GM23338 (cell line): ENCODE measurements at places on chromosomes 13 and 19.

- no peak for DNase-seq
These were observed 19.7 kb downstream of the ELF1 start for GRCh38 chr13:40999416-40999815.

- peak; percentile 99 for DNase-seq
These were observed at the start of gene RYR1 for GRCh38 chr19:38433268-38433733. Gene RYR1, plus strand, starts transcription at chr19:38433691. Its CDS starts 139 bp downstream, at chr19:38433830.

GRCh38 chr19:51470966-51471365 lies 7.4 kb upstream of the CEACAM18 start:
- DNase-seq, result no peak

- peak; percentile 11 for DNase-seq
These were observed 205.0 kb downstream of the TSHZ3 start for GRCh38 chr19:31144075-31144870.

- DNase-seq, result no peak
These were observed 15.3 kb downstream of the COLGALT1 start for GRCh38 chr19:17570791-17571190.

DNA sequence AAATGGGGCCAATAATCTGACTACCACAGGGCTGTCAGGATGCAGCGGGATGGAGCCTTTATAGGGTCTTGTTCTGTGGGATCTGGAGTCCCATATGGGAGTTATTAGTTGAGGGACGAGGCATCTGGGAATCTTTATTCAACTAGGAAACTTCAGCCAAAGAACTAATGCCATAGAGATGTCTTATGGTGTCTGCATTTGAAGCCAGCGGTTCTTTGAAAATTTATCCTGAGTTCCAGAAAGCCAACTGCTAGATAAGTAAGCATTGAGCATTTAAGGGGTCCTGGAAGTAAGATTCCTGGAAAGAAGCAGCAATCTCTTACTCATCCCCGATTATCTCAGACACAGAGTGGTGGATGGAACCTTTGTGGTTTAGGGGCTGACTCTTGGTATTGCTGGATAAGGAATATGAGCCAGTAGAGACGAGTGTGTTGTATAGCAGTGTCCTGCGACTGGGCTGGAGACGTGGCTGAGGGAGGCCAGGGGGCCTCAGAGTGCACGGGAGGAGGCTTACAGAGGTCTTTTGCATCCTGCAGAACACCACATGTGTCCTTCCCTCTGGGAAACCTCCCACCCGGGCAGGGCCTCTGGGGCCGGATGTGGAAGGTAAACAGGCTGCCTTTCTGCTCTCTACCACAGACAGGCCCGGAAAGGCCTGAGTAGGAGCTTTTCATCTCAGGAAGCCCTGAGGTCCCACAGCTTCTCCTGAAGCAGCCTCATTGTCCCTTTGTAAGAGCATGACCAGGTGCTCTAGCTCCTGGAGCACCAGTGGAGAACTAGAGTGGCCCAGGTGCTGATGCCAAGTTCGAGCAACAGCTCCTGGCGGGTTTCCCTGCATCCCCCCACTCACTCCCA lies 28.8 kb downstream of the ACTN4 start:
- no peak for DNase-seq

- no peak for DNase-seq
These were observed 721.6 kb upstream of the ARGLU1 start for GRCh38 chr13:107289540-107289939.

- no peak for DNase-seq
These were observed at the start of gene TEX101 for GRCh38 chr19:43414554-43414953. Gene TEX101, plus strand, starts transcription at chr19:43414890. Its CDS starts 1,030 bp downstream, at chr19:43415920.

DNA sequence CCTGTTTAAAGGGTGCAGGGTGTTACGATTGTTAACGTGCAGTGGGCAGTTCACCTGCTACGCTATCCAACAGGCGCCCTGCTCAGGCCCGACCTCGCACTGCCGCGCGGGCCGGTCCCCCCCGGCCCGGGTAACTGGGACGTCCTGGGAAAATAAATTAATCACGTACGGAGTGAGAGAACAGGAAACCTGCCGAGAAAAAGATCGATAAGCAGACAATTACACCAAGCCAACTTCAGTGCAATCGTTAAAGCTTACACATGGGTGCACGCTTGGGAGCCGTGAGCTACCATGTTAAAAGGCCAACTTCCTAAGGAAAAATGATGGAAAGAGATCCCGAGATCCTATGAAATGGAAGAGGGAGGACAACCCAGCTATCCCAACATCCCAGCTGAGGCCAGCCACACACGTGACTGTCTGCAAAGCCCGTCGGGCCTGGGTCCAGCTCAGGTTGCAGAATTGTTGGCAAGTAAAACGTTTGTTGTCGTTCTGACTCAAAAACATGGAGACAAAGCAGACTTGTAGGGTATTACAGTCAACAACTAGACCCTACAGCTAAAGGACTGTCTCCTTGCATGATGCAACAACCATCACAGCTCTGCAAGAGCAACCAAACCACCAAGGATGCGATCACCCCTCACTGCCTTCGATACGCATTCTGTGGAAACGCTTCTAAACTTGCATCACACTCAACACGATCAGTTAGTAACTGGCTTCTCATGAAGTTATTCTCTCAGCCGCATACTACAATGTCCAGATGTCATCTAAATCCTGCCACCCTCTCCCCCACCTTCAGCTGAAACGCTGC lies 741 bp upstream of the TUBGCP3 start:
- DNase-seq, result no peak

GRCh38 chr13:45109102-45109720 lies 11.1 kb upstream of the GTF2F2 start:
- no peak for DNase-seq

GRCh38 chr19:29665826-29666577 lies 741 bp downstream of the PLEKHF1 start:
- peak; percentile 90 for DNase-seq

DNA sequence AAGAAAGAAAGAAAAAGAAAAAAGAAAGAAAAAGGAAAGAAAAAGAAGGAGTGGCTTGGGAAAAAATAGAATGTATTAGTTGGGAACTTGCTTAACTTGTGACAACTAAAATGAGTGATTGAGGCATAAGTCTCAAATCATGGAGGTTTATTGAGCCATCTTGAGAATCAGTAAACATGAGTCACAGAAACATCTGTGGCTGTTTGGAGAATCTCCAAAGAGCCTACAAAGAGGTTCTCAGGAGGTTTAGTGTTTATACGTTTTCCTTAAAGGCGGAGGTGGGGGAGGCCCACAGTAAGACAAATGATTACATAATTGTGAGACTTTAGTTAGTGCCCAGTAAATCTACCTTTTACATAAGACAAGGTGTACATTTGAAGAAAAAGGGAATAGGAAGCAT lies 38.6 kb downstream of the WDR87 start:
- DNase-seq, result no peak

DNA sequence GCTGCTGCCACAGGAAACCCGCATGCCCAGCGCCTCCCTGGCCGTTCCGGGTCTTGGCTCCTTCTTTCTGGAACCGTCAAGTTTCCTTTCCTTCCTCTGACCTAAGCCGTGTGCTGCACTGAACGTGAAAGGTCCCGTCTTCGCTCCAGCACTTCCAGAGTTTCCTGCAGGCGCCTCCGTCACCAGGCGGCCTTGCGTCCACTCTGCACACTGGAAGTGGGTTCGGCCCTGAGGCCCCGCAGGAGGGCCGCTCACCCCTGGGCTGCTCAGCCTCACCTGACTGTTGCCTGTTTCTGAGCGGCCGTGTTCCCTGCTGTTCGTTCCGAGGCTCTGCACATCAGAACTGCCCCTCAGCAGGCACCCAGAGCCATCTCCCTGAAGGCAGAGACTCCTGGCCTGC lies 12.3 kb upstream of the MEX3D start:
- DNase-seq, result no peak

DNA sequence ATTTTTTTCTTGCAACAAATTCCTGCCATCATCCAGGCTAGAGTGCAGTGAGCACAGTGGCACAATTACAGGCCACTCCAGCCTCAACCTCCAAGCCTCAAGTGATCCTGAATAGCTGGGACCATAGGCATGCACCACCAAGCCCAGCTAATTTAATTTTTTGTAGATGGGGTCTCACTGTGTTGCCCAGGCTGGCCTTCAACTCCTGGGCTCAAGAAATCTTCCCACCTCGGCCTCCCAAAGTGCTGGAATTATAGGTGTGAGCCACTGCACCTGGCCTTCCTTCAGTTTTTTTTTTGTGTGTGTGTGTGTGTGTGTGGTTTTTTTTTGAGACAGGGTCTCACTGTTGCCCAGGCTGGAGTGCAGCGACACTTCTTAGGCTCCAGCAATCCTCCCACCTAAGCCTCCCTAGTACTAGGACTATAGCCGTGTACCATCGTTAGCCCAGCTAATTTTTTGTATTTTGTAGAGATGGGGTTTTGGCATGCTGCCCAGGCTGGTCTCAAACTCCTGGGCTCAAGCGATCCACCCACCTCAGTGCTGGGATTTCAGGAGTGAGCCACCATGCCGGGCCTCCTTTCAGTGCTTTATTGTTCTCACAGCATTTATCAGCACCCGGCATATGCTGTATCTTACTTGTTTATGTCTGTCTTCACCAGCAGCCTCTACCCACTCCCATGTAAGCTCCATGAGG lies 5.9 kb upstream of the SRRM5 start:
- no peak for DNase-seq

GRCh38 chr13:100148422-100148821 lies 59.5 kb downstream of the PCCA start:
- peak; percentile 74 for DNase-seq

GRCh38 chr19:15469513-15470297 lies 5.4 kb upstream of the RASAL3 start:
- DNase-seq, result peak; percentile 74

GRCh38 chr13:79382545-79383275 lies 23.3 kb downstream of the RBM26 start:
- DNase-seq, result peak; percentile 27

GRCh38 chr19:52961981-52962380 lies 700 bp downstream of the ZNF816 start:
- DNase-seq, result no peak

DNA sequence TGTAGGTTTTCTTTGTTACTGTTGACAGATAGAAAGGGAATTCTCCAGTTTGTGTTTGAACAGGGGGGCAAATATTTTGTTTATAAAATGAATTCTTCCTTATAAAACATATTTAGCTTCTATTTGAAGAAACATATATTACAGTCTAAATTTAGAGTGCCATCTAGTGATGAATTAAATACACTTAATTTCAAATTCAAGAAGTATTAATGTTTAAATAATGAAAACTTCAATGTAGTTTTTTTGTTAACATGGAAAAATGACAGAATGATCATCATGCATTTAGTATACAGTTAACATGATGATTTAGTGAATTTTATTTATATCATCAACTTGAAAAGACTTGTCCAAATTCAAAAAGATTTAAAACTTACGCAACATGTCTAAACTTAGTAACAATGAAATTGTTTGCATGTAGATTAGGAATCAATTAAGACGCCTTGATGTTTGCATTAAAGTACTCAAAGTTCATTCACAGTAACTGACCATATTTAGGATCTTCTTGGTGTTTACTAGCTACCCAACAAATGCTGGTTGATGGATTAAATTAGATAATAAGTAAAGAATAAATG lies 765.9 kb upstream of the SLITRK1 start:
- DNase-seq, result no peak
